ENCODE measurements at places on chromosomes 5 and 9.

- DNase-seq: no peak
Measured at GRCh38 chr9:21685502-21685901, 116.9 kb upstream of the MTAP start.

DNA sequence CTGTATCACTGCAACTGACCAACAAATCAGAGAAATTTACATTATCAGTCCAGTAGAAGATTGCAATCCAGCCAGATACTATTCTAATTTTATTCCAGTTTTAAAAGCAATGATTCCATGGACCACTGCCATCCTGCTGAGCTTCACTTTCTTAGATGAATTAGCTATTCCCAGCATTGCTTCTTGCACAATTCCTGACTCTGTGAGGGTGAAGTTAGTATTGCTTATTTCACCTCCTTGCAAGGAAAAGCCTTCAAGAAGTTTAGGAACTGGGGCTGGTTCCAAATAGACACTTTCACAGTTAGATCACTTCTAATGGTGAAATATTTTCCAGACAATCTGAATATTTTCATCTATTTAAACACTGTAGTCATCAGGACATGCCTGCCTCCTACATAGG is 338.6 kb upstream of the TNC start:
- DNase-seq: no peak

- peak; percentile 40 for DNase-seq
Measured at GRCh38 chr5:32531885-32532520, 53.4 kb upstream of the SUB1 start.

GRCh38 chr9:118269623-118270022 is 565.4 kb downstream of the TLR4 start:
- DNase-seq: no peak

- no peak for DNase-seq
Measured at GRCh38 chr5:127941646-127942045, 141.9 kb upstream of the SLC12A2 start.

DNA sequence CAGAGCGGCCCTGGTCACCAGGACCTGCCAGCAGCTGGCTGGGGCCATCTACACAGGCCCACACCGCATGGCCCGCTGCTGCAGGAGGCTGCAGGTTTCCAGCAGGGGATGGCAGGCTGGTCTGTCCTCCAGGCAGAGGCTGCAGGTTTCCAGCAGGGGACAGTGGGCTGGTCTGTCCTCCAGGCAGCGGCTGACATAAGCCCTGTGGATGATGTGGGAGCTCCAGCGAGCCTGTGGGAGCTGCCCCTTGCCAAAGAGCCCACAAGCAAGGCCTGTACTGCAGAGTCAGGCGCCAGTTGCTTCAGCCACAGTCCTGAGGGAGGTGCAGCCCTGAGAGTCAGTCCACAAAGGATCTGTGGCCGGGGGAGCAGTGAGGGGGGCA is 18.5 kb downstream of the TPPP start:
- no peak for DNase-seq

DNA sequence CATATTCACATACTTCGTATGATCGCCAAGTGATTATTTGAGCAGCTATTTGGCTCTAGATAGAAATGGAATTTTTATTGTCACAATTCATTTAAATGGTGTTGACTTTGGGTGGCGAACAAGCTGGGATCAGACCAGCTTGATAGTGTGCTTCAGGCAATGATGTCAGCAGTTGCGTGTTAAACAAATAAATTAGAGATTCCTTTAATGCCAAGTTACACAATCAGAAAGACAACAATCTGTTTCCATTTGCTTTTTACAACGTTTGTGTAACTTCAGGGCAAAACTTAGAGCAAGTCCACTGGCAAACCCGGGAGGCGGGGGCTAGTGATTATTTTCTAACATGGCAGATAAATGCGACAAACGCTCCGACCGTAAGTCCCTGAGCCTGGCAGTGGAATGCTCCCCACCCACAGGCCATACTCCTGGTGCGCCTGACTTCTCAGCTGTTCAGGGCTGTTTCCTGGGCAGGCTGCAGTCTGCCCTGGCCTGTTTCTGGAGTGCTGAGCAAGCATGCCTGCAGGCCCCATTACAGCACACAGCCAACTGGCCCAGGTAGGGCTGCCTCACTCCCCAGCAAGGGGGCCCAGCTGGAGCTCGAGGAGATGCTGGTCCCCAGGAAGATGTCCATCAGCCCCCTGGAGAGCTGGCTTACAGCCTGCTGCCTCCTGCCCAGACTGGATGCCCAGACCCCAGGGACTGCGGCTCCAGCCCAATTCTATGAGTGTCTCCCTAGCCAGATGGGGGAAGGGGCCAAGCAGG is 88.7 kb downstream of the BASP1 start:
- no peak for DNase-seq

- DNase-seq: peak; percentile 8
Measured at GRCh38 chr9:89234205-89235067, 55.8 kb upstream of the SHC3 start.

- DNase-seq: no peak
Measured at GRCh38 chr9:136750526-136750925, 2.2 kb upstream of the LCN6 start.

DNA sequence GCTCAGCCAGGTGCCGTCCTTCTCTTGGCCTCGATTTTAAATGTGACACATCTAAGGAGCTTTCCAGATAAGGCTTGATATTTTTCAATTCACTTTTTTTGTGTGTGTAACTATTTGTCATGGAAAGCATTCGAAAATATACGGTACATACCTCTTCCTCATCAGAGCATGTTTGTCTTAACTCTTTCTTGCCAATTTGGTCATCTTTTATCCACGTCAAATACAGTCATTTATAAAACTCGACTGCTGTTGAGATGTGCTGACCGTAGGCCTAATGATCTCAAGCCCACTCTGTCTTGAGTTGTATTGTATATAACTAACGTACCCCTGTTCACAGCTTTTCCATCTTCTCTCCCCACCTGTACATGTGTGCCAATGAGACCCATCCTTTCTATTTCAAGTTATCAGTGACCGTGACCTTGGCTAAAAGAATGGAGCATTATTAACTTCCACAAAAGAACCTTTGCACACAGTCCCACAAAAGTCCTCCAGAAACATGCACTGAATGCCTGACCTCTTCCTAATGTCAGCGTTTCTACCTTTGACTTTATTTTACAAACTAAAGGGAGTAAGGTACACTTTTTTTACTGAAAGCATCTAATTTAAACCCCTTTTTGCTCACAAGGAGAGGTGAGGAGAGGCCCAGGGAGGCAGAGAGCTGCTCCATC is 61.6 kb downstream of the IPPK start:
- DNase-seq: no peak

DNA sequence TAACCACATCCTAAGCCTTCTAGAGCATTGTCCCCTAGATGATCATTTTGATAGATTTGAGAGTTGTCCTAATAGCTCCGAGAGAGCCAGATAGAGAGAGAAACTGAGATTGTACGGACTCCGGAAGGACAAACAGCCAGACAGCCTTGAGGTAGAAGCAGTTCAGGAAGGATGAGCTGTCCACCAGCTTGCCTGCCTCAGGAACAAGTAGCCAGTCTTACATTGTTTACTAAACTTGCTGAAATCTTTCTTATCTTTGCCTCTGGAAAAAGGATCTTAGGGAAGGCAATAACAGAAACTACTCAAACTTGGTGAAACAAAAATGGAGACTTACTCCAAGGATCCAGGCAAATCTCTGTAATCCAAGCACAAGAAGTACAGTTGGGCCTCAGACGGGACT is 39.0 kb upstream of the SAP30L start:
- DNase-seq: no peak

DNA sequence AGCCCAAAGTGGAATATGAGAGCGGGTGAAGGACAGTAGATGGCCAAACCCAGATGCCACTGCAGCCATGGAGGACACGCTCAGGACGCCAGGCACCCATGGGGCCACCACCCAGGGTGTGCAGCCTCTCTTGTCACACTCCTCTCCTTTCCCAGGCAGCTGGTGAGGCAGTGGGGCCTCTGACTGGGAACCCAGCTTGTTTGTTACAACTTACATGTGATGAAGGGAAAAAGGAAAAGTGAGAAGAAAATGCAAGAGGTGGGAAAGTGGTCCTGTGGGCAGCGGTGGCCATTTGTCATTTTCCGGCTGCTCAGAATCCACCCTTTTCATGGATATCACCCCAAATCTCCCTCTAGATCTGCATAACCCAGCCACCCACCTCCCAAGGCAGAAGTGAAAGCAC is 62.7 kb upstream of the UNC5A start:
- no peak for DNase-seq
